ENCODE measurements at places on chromosomes 13 and 19.

GRCh38 chr19:56076498-56076897, 44.6 kb downstream of the ZNF787 start:
- peak; percentile 63 for DNase-seq

DNA sequence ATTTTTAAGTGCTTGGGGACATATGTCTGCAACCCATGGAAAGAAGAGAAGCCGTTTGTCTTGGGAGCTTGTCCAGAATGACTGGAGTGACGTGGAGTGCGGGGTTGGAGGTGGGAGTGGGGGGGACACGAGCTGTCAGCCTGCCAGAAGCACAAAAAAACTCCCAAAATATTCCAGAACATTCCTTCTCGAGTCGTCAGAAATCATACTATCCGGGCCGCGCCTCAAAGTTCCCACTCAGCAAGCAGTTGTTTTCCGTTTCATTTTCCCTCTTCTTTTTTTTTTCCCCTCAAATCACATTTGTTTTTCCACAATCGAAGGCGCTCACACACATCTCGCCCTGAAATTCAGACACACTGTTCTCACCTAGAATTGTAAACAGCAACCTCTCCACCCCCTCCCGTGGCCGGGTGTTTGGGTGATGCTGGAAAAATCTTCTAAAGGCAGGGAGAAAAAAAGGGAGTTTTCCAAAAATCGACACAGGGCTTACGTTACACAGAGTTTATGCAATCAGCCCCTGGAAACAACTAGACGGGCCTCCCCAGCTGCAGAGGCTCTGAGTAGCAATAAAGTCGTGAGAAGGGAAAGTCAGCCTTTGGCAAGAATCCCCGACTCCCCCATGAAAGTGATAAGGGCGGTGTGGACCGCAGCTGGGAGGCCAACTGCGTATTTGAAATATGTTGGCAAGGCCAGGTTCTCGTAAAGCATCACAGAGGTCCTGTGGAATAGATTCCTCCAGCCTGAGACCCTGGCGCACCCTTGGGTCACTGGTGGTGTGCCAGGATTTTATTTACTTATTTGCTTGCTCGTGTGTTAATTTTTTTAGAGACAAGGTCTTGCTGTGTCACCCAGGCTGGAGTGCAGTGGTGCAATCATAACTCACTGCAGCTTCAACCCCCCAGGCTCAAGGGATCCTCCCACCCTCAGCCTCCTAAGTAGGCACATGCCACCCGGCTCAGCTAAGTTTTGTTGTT, 31.2 kb upstream of the KLF2 start:
- DNase-seq, result peak; percentile 96

- no peak for DNase-seq
These were observed 1893.2 kb downstream of the PCDH9 start for GRCh38 chr13:65336916-65337315.

GRCh38 chr19:45924891-45925447, 10.4 kb upstream of the NANOS2 start:
- DNase-seq, result no peak

DNA sequence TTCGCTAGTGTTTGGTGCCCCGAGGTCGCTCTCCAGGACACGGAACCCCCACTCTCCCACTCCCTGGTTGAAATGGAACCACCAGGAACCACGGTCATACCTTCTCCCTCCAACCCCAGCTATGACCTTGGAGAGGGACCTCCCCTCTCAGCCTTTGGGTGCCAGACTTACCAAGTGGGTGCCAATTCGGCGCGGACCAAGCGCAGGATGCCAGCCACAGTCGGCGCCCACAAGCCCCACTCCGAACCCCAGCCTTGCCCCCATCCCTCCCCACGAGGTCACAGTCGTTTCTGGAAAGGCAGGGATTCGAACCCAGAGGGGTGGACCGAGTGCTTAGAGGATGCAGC, 910 bp downstream of the PDE4C start:
- no peak for DNase-seq

GRCh38 chr19:31438401-31439269, 89.4 kb upstream of the TSHZ3 start:
- DNase-seq, result no peak

GRCh38 chr19:14305706-14306105, 75.5 kb upstream of the ADGRE5 start:
- no peak for DNase-seq

- DNase-seq, result no peak
These were observed 1.3 kb downstream of the SELENOV start for GRCh38 chr19:39516270-39516669.

GRCh38 chr19:13881251-13881691, 4.3 kb downstream of the NANOS3 start:
- DNase-seq, result peak; percentile 85

DNA sequence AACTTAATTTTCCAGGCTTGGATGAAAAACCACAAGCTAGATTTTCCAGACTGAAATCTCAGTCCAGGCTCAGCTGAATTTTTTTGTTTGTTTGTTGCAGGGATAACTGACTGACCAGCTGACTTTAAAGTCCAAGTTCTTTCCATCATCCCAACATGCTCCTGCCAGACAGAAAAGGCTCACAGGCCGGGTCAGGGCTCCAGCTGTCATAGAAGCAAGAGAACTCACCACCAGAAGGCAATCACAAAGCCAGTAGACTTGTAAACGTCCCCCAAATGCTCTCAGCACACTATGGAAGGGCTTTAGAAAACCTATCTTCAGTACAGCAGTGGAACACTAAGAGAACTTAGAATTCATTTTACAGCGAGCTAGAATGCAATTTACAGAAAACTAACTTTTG, 25.5 kb downstream of the DCLK1 start:
- no peak for DNase-seq

DNA sequence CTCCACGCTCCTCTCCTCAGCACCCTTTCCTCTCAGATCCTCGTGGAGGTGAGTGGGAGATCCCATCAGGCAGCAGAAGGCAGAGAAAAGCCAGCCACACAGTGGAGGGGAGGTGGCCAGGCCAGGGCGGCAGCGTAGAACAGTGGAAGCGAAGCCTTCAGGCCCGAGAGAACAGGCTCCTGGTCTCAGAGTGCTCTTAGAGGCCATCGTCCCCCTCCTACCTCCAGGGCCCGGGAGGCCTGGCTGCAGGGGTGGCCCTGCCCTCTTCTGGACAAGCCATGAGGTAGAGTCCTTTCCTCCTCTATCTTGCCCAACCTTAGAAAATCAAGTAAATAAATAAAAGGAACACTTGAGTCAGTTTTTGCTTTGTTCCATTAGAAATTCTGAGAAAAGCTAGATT, 202.0 kb downstream of the KATNAL1 start:
- DNase-seq, result no peak

GRCh38 chr13:84393981-84394625, 511.8 kb upstream of the SLITRK1 start:
- no peak for DNase-seq

GRCh38 chr13:74838096-74838495, 643.9 kb downstream of the TBC1D4 start:
- no peak for DNase-seq

DNA sequence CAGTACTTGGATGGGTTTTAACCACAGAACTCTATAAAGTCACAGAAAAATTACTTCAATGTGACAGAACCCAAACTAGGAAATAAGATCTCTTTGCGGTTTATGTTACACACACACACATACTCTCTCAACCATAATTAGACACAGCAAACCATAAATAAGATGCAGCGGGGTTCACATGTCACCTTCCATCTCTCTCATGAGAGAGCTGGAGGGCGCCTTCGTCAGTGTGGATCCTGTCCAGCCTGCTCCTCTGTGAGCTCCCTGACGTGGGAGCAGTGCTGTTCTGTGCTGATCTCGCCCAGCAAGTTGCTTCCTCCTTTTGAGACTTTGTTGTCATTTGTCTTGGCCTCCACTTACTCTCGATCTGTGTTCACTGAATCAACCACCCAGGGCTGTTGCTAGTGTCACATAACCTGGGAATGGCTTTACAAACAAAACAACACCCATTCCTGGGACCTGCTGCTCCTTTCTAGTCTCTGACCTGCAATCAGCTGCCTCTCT, 204.9 kb upstream of the KL start:
- peak; percentile 53 for DNase-seq

DNA sequence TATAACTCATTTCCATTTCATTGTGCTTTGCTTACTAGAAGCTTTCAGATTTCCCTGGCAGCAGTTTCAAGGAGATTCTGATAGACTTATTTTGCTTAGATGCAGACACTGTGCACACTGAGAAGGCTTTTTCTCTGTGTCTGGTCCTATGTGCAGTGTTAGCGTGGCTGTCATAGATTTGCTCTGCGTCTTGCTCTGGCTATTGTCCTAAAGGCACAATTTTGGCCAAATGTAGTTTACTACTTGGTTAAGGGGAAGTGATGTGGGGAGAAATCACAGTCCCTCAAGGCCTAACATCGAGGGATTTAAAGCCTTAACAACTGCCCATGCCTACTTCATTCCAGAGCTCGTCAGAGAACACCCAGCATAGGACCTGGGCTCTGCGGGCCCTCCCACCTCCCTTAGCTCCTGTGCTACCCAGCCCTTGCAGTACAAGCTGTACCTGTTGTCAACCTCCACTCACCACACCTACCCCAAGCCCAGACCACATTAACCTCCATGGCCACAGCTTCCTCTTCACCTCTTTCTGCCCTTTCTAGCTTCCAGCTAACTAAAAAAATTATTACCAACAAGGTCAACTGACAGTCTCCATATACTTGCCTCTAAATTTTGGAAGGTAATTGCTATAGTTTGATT, 38.9 kb upstream of the KATNAL1 start:
- DNase-seq, result no peak

- DNase-seq, result no peak
These were observed 5.5 kb downstream of the DPP9 start for GRCh38 chr19:4717966-4718701.

- peak; percentile 81 for DNase-seq
These were observed 5.2 kb upstream of the ZNF507 start for GRCh38 chr19:32339988-32340874.

GRCh38 chr13:78364711-78365110, 238.6 kb downstream of the POU4F1 start:
- DNase-seq, result no peak

DNA sequence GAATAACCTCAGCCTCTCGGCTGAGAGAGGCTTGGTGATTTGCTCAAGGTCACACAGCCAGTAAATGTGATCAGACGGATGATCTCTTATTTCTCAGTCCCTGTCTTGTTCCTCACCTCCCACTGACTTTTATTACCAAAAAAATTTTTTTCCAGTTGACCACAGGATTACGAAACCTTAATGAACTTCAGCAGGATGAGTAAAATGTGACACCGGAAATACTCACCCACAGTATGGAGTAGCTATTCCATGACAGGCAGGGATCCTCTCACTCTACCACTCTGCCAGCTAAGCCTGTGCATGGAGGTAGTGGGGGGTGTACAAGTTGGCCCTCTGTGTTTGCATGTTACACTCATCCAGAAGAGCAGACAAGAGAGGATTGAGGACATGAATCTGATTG, 916.4 kb downstream of the UQCRFS1 start:
- no peak for DNase-seq

DNA sequence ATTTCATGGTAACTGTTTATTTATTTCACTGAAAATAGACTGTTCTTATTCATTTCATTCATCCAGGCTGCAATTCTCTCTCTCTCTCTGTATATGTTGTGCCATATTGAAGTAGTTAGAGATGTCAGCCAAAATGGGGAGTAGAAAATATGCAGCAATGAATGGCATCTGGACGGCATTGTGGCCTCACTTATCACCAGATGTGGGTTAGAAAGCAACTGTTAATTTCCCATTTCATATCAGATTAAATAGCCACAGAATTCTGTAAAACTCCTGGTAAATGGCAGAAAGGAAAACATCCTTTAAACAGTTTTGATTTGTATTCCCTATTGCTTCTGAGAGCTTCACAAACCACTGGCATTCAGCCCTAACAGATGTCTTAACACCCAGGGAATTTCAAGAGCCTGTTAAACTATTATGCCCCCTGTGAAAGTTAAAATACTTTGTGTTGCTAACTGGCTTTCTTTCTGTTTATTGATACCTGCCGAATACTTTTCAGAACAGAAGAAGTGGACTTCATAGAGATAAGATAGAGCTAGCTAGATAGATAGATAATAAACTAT, 1763.3 kb upstream of the MIR17HG start:
- DNase-seq, result no peak
